T-helper 2 cell (primary cell): ENCODE measurements at places on chromosomes 11 and 22.

- DNase-seq = peak; percentile 53
Observed at GRCh38 chr11:130213143-130213978, 53.8 kb downstream of the ST14 start.

- no peak for DNase-seq
Observed at GRCh38 chr11:79942090-79942489, 501.3 kb upstream of the TENM4 start.

GRCh38 chr22:46767249-46767985 is 5.0 kb downstream of the TBC1D22A start:
- DNase-seq = no peak

GRCh38 chr11:69009441-69010211 is 3.4 kb downstream of the MRGPRF start:
- no peak for DNase-seq

- no peak for DNase-seq
Observed at GRCh38 chr22:19292458-19293230, 1.1 kb upstream of the CLTCL1 start.

DNA sequence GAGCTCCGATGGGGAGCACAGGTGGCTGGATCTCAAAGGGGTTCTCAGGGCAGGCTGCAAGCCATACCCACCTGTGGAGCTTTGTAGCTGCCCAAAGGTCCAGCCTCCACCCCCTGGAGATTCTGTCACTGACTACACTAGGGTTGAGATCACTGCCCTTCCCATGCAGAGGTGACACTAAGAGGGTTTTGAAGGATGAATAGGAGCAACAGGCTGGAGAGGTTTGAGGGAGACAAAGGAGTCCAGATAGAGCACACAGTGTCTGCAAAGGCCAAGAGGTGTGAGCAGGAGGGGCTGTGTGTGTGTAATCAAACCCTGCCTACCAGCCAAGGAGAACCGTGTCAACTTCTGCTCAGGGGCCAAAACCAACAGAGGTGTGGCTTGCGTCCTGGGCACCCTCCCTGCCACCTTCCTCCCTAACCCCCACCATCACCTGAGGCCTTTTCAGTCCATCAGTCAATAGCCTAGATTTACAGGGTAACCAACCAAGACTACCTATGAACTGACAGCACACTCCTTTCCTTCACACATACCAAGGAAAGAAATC is 43.0 kb upstream of the WNT11 start:
- no peak for DNase-seq

DNA sequence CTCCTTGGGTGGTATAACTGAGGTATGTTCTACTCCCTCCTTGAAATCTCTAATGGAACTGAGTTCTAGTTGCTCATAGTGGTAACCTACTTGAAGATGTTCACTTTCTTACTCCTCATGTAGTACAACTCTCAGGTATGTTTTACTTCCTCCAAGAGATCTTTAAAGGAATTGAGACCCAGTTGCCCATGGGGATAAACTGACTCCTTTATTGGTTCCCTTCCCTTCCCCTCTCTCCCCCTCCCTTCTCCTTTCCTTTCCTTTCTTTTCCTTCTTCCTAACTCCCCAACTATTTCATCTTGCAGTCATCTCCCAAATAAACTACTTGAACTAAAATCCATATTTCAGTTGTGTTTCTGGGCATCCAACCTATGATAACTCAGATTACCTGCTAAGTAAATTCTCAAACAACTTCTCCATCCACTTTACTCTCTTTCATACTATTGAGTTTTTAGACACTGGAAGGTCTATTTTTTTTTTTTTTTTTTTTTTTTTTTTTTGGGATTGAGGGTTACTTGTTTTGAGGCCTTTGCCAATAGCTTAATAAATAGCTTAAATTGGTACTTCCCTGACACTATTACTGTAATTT is 7.9 kb upstream of the TRIM68 start:
- no peak for DNase-seq

- no peak for DNase-seq
Observed at GRCh38 chr11:20037396-20038153, 122.7 kb downstream of the DBX1 start.

DNA sequence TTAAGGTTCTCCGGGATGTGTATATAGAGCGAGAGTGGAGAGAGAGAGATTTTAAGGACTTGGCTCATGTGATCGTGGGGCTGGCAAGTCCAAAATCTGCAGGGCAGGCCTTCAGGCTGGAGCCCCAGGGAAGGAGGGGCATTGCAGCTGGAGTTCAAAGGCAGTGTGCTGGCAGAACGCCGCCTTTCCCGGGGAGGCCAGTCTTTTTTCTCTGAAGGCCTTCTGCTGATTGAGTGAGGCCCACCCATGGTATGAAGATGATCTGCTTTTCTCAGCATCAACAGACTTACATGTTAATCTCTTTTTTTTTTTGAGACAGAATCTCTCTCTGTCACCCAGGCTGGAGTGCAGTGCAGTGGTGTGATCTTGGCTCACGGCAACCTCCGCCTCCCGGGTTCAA is 25.4 kb downstream of the FBLN1 start:
- no peak for DNase-seq

DNA sequence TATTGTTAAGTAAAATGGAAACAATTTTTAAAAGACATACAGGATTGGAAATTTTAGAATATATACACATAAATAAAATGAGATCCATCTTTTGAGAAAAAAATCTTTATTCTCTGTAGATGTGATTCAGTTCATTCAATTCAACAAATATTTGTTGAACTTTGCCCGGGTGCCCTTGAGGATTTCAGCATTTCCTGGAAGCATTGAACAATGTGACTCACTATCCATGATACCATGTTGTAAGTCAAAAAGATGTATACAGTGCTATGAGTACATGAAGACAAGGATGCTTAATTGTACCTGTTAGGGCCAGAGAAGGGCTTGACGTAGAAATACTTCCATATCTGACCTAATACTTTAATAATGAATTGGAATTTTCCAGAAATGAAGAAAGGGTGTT is 353.7 kb downstream of the METTL15 start:
- no peak for DNase-seq

DNA sequence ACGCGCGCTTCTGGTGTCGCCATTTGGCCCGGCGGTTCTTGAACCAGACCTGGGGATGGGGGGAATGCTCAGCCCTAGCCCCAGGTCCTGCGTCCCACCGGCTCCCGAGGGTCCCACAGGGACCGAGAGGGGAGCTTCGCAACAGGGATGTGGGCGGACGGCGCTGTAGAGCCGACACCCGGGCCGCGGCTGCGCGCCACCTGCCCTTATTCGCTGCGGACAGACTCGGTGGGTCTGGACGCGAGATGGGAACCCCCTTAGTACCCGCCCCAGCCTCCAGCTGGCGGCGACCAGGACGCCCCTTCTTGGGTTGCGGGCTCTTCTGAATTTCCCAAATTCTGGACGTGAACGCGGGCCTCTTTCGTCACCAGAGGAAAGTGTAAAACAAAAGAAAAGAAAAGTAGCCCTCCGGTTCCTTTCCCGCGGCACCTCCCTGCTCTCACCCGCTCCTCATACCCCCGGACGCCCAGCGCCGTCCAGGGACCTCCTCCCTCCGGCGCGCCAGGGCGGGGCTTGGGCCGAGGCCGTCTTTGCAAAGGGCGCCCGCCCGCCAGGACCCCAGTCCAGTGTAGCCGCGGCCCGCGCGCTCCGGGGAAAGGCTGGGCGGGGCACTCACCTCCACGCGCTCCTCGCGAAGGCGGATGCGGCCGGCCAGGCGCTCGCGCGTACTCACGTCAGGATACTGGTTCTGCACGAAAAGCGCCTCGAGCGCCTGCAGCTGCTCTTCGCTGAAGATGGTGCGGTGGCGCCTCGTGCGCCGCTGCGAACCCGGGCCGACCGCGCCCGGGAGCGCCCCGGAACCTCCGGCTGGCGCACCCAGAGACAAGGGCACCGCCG is 827 bp downstream of the GSC2 start:
- DNase-seq = peak; percentile 19

- DNase-seq = peak; percentile 65
Observed at GRCh38 chr11:65112546-65113360, 1.1 kb downstream of the TM7SF2 start.

- no peak for DNase-seq
Observed at GRCh38 chr11:75903276-75903675, 88.3 kb downstream of the UVRAG start.

DNA sequence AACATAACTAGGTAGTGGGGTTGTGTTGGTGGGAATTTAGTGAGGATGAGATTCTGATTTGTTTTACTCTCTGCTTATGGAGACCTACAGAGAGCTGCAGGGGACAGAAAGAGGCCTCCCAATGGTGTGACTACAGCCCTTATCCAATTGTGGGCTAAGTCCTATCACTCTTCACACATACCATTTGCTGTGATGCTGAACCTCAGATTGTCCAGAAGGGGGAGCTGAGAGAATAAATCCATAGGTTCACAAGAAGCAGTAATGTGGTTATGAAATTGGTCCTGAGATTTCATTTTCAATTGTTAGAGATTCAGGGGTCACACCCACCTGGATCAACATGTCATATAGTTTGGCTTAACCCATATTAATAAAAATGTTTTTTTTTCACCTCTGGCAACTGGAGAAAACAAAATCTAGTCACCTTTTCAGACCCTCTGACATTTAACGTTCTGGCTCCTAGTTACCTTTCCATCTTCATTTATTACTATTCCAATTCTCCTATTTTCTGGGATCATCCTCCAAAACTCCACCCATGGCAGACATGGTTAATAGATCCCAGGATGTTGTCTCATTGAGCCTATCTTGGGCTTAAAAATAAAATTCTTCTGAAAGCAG is 53.3 kb upstream of the PTPN5 start:
- DNase-seq = no peak
